ENCODE measurements at places on chromosomes 12 and 14.

DNA sequence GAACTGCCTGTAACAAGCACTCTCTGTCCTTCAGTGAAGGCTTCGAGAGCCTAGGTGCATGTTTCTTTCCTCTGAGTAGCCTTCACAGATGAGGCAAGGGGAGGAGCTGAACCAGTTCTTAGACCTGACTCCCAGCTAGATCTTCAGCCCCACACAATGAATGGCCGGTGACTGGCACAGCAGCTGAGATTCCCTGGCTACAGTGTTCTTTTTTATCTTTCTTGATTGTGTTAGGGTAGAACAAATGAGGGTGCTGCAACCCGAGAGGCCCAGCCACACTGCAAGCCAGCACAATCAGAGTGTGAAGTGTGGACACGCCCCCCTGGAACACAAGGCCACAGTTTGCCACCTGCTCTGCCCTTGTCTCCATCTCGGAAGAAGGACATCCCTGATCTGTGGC, 19.1 kb upstream of the COL2A1 start:
- DNase-seq, result no peak

DNA sequence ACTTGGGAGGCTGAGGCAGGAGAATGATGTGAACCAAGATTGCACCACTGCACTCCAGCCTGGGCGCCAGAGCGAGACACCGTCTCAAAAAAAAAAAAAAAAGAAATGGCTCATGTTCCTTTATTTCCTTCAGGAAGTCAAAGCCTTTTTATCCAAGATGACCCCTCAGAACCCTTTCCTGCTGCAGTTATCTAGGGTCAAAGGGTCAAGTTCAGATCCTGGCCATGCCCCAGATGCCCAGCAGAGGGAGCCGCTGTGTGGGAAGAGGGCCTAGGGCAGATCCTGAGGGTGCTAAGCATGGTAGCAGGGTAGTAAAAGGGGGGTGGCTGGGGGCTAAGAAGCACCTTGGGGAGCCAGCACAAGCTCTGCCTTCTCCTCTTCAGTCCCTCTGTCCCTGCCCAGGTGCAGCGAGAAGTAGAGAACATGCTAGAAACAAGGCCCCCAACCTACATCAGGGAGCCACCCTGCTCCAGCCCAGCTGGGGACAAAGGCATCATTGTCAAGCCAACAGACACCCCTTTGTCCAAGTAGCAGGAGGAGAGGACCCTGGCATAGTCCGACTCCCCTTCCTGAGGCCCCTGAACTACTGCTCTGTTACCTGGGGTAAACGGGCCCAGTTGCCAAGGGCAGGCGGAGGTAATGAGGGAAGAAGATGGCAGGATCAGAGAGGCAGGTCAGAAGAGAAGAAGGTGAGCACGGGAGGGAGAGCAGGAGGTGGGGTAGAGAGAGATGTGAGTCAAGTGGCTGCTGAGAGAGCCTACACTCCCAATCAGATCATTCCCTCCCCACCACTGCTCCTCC, 6.5 kb downstream of the NFE2 start:
- peak; percentile 82 for DNase-seq

GRCh38 chr12:29008786-29009185, 140.3 kb upstream of the FAR2 start:
- no peak for DNase-seq

DNA sequence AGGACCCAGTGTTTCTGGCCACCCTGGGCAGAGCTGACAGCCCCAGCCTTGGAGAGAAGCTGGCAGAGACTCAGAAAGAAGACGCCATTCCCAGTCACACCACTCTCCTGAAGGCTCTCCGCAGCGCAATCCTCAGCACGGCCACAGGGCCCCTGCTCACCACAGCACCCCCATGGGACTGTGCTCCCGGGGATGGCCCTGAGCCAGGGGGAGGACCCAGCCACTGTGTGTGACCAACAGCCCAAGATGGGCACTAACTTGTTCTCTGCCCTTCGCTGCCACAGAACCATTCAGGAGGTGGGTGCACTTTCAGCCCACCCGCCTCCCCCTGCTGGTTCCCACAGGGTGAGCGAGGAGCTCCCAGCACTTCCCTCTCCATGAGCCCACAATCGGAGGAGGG, 57.1 kb downstream of the CCNK start:
- DNase-seq, result no peak

GRCh38 chr14:74459289-74459946, 33.4 kb upstream of the SYNDIG1L start:
- DNase-seq, result peak; percentile 61

GRCh38 chr12:64293654-64294364, 71.7 kb upstream of the KICS2 start:
- no peak for DNase-seq
